ENCODE measurements at places on chromosomes 5 and 9.
A peak's percentile ranks its signal among the peaks of the same experiment; 100 is the strongest.

GRCh38 chr5:131482617-131483016 lies 152.4 kb downstream of the RAPGEF6 start:
- no peak for DNase-seq

DNA sequence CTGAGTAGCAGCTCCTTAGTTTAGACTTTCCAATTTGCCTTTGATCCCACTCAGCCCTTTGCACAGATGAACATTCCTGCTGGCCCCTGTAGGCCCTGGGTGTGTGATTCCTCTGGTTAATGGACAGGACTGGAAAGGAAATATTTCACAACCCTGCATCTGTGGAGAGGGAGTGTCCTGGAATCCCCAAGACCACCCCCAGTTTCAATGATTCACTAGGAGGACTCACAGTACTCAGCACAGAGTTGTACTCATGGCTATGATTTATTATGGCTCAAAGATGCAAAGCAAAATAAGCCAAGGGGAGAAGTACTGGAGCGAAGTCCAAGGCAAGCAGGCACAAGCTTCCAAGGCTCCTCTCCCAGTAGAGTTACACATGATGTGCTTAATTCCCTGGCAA lies 42.4 kb upstream of the TJP2 start:
- no peak for DNase-seq

DNA sequence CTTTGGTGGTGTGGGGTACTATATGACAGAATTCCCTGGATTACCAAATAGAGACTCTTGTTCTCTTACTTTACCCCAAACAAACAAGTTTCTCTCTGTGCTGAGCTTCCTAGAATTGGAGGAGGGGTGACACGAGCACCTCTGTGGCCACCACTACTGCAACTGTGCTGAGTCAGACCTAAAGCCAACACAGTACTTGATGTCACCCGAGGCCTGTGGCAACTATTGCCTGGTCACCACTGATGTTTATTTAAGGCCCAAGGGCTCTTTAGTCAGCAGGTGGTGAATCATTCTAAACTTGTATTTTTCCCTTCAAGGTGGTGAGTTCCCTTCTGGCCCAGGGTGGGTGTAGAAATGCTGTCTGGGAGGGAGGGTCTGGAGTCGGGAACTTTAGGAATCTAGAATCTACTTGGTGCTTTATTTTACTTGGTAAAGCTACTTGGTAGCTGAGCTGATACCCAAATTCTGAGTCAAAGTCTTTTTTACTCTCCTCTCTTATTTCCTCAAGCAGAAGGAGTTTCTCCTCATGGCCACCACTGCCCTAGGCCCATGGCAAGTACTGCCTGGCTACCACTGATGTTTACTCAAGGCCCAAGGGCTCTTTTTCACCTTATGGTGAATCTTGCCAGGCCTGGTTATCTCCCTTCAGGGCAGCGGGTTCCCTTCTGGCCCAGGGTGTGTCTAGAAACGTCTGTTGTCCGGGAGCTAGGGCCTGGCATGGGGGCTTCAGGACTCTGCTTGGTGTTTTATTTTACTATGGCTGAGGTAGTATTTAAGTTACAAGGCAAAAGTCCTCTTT lies 9.8 kb downstream of the LURAP1L start:
- DNase-seq, result no peak

GRCh38 chr5:150946351-150946905 lies 41.6 kb upstream of the ZNF300 start:
- DNase-seq, result no peak

DNA sequence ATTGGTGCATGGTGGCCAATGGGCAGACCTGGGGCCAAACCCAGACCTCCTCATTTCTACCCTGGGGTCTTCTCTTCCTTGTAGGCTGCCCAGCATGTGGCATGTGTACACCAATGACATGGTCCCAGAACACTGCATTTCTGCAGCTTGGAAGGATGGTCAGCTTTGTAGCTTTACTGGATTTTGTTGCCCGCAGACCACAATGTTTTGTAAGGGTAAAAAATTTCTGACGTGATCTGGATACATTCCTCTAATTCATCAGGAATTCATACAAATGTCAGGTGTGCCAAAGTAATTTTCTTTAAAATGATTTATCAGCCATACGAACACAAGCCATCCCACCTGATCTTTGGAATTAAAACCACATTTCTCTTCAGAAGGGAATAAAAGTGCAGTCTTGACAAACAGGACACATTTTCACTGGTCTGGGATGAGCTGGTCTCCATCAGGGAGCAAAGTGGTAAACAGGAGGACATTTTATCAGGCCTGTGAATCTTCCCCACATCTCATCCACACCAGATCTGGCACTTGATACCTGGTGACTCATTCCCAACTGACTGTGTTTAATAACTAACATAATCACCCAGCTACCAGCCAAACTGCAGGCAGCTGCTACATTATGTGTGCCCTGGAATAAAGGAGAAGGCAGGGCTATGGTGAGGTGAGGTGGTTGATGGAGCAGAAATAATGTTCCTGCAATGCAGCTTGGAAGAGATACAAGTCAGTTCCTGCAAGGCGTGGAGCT lies 103.9 kb downstream of the SPOCK1 start:
- no peak for DNase-seq

DNA sequence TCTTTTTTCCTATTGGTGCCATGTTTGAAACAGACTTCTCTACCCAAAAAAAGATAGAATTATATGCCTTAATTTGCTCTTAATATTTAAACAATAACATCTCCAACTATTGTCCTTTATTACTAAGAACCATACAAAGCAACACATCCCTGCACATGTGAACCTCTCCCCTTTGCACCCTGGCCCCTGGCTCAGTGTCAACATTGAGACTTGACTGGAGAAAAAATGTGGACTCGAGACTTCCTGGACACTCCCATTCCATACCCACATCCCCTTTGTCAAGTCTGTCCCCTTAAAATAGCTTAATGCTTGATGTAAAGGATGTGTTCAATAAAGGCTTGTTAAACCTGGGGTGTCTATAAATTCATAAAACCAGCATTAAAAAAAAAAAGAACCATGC lies 53.2 kb downstream of the TTC39B start:
- DNase-seq, result no peak

DNA sequence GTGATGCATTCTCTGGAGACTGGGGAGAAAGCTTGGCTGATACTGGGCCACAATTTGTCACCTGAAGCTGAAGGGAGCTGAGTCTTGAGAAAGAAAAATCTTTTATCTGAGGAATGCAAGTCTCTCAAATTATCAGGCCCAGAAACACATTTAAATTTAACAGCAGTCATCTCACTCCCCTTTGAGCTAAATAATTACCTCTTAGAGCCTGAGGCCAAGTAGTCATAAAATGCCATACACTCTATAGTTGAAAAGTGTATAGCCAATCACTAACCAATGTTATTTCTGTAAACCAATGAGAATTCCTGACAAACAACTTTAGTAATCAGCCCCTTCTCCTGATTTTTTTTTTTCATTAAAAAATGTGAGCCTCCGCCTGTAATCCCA lies 32.7 kb upstream of the DAPK1 start:
- DNase-seq, result no peak

- DNase-seq, result no peak
These were observed 881 bp upstream of the B4GALT1 start for GRCh38 chr9:33167972-33168461.

GRCh38 chr9:110571801-110572483 lies 7.6 kb downstream of the SVEP1 start:
- no peak for DNase-seq

GRCh38 chr5:31237174-31237573 lies 43.7 kb downstream of the CDH6 start:
- no peak for DNase-seq

DNA sequence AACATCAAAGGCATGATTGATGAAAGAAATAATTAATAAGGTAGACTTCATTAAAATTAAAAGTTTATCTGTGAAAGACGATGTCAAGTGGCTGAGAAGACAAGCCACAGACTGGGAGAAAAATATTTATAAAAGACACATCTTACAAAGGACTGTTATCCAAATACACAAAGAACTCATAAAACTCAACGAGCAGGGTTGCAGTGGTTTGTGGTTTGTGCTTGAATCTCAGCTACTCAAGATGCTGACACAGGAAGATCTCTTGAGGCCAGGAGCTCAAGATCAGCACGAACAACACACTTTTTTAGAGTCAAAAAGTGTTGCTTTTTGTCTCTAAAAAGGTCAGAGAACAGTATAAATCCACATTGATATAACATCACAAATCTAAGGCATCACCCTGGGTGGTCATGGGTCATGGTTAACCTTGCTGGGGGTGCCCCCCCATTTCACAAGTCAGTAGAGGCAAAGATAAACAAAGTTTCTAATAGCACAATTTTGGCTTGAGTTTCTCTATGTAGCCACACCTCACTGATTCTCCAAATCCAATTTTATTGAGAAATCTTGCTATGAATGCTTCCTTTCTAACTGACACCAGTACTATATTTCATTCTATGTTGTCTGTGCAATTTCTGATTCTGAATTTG lies 342.9 kb upstream of the RPS23 start:
- no peak for DNase-seq

- DNase-seq, result no peak
These were observed 175.3 kb upstream of the ZNF608 start for GRCh38 chr5:124921694-124922093.

GRCh38 chr9:21317956-21318923 lies 13.1 kb upstream of the IFNA5 start:
- DNase-seq, result peak; percentile 5

DNA sequence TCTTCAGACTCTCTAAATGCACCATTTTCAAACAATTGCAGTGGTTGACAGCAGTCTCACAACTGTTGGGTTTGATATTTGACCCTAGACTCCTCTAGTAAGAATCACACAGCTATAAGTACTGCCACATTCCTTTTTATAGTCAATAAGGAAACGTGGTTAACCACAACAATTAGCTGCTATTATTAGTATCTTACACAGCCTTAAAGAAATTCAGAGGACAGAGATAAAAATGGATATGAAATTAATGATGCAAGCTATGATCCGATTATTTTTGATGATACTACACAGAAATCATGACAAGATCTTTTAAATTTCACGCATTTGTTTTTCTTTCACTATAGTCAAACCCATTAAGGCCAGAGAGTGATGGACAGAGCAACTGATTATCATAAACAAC lies 288.6 kb upstream of the C9orf72 start:
- no peak for DNase-seq

DNA sequence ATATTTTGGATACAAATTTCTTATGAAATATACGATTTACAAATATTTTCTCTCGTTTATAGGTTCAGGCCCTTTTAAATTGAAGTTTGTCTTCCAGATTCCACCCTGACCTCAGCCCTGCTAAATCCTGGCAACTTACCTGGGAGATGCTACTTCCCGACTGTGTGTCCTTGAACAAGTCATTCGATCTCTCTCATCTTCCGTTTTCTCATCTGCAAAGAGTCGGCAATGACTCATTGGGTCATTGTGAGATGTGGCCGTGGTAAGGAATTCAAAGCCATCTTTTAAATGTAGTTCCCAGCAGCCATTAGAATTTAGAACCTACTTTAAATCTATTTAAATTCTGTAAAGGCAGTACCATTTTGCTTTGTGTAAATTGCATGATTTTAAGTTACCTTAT lies 72.5 kb downstream of the LHX2 start:
- DNase-seq, result no peak
